Type B pancreatic cell (in vitro differentiated cells): ENCODE measurements at places on chromosomes 5 and 9.

GRCh38 chr5:132054031-132054696 is 6.3 kb upstream of the IL3 start:
- DNase-seq, result no peak

GRCh38 chr9:93862877-93863545 is 92.1 kb downstream of the BARX1 start:
- no peak for DNase-seq

DNA sequence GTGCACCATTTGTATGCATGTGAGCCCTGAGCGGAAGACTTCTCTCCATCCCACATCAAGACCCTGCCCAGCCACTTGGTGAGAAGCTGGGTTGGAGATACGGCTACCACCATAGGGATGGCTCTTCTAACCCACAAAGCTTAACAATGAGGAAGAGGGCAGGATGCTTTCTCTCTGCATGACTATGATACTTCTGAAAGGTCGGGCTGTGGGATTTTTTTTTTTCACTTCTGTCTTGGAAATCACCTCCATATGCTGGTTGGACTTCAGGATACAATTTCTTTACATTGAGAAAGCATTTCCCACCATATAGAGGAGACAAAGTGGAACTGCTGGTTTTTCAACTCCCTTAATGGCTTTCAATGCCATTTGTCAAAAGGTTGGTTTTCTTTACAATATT is 30.5 kb downstream of the ZNF366 start:
- DNase-seq, result no peak

DNA sequence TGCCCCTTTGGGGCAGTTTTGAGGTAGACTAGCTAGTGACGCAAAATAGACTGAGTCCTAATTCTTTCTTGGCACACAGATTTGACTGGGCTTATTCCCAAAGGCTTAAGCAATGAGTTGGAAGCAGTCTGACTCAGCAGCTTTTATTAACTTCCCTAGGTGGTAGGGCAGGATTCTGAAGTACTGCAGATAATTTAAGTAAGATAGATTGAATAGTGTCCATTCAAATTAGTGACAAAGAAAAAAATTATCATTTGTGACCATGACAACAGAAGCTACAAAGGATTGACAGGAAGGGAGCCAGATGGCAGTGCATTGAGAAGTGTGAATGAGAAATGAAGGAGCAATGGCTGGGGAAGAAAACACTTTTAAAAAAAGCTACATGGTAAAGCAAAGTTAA is 649.4 kb downstream of the CDH9 start:
- no peak for DNase-seq

DNA sequence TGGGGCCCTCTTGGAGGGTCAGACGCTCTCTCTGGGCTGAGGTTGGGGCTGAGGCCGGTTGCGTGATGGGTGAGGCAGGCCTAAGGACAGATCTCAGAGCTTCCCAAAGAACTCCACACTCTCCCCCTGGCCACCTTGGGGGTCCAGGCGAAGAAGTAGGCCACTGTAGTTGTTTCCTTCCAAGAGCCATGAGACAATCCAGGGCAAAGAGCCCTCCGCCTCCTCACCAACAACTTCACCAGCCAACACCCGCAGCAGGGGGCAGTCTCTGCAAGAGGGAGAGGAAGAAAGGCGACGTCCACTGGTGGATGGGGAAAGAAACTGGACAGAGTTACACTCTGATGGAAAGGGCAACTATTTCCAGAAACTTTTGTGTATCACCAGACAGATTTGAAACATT is 10.7 kb downstream of the SLC35A4 start:
- DNase-seq, result no peak

DNA sequence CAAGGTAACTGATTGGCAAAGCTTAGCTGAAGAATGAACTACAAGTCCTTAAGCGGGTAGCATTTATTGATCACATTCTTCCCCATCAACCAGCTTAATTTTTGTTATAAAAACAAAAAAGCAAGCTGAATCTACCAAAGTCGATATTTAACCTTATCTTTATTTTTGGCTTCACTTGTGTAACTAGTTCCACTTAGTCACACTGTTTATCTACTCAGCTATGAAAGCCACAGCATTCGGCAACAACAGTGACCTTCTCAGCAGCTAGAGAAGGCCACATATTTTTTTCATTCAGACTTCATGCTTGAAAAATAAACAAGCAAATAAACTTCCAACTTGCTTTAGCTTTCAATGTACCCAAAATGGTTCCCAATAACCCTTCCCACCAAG is 69.4 kb downstream of the KLHL3 start:
- no peak for DNase-seq

DNA sequence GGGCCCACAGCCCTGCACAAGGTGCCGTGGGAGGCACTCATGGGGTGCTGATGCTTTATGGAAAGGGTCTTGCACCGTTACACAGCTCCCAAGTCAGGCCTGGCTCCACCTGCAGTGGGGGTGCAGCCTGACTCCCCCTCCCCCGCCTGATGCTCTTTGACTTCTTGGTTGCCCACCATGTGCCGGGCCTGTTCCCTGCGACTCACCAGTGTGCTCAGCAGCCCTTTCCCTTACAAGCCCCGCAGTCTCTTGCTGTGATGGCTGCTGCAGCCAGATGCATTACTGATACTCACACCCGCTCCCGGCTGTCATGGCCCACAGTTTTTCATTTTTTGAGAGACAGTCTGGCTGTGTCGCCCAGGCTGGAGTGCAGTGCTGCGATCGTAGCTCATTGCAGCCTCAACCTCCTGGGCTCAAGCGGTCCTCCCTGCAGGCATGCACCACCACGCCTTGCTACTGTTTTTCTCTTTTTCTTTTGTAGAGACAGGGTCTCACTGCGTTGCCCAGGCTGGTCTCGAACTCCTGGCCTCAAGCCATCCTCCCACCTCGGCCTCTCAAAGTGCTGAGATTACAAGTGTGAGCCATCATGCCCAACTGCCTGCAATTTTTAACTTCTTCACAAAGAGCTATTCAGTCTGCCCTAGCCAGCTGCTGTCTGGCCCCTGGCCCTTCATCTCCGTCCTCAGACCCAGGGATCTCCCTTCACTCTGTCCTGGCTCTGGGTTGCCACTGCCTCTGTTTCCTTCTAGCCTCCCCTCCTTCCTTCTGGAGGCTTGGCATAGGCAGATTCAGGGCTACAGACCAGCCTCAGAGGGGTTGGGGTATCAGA is 109.5 kb downstream of the RXRA start:
- DNase-seq, result no peak

DNA sequence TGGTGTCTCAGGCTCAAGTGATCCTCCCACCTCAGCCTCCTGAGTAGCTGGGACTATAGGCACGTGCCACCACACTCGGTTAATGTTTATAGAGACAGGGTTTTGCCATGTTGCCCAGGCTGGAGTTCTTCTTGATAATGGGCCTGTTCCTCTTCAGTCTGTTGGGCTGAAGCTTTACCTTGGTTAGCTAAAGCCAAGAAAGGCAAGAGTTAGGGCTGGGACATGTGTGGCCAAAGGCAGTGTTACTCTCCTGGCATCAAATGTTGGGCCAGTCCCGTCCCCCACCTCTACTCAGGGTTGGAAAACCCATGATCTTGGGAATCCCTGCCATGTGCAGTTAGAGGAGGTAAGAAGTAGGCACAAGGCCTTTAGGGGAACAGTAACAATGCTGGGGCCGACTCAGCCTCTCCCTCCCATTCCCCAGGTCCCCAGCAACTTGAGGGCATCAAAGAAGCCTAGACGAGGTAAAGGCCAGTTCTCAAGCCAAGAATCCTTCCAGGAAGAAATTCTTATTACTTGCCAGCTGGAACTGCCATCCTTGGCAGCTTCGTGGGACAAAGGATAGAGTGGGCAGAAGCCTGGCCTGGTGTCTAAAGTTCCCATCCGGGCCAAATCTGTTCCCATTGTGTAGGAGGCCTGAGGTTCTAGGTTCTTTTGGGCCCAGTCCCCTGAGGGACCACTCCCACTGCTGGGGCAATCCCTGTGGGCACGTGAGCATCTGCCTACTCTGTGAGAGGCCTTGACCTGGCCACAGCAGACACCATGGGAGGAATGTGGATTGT is 4.5 kb downstream of the EGR1 start:
- no peak for DNase-seq

GRCh38 chr9:76405868-76406267 is 11.6 kb upstream of the RFK start:
- no peak for DNase-seq

GRCh38 chr5:61353293-61353692 is 21.2 kb downstream of the ZSWIM6 start:
- DNase-seq, result no peak

DNA sequence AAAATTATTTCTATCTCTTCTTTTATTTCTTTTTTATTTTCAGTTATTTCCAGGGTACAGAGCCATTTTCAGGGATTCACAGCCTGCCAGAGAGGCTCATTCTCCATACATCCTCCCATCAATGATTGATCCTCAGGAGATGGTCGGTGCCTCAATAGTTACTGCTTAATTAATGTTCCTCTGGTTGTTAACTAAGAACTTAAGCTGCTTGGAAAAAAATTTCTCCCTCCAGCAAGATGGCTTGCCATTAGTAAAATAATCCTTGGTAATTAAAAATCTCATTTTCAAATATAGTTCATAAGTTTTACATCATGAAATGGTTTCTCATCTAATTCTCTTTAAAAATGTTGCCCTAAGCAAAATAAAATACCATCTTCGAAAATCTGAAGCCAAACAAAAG is 20.0 kb downstream of the MARCHF11 start:
- no peak for DNase-seq

DNA sequence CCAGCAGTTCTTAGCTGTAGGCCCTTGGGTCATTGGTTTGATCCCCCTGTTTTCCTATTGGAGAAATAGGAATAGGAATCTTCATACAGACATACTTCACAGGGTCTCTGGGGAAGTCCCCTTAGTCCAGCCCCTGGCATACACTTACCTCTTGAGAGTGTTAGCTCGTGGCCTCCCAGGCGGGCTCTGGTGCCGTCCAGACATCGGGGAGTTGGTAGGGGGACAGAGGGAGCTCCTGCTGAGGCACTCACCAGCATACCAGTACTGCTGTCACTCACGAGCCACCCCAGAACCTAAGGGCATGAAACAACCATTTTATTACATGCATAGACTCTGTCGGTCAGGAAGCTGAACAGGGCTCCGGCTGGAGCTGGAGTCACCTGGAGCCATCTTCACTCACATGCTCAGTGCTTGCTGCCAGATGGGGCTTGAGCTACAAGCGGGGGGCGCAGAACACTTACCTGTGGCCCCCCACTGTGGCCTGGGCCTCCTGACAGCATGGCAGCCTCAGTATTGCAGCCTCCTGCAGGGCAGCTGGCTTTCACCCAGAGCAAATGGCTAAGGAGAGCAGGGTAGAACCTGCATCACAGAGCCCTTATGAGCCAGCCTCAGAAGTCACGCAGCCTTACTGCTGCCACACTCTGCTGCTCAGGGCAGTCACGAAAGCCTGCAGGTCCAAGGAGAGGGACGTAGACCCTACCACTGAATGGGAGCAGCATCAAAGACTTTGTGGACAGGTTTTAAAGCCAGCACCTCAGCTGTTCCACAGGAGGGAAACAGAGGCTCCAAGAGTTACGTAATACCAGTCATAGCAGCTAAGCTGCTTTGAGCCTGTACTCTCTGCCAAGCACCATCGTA is 58.3 kb upstream of the ANGPTL2 start:
- peak; percentile 60 for DNase-seq

- DNase-seq, result no peak
These were observed 38.9 kb upstream of the FAM120AOS start for GRCh38 chr9:93492327-93492726.

DNA sequence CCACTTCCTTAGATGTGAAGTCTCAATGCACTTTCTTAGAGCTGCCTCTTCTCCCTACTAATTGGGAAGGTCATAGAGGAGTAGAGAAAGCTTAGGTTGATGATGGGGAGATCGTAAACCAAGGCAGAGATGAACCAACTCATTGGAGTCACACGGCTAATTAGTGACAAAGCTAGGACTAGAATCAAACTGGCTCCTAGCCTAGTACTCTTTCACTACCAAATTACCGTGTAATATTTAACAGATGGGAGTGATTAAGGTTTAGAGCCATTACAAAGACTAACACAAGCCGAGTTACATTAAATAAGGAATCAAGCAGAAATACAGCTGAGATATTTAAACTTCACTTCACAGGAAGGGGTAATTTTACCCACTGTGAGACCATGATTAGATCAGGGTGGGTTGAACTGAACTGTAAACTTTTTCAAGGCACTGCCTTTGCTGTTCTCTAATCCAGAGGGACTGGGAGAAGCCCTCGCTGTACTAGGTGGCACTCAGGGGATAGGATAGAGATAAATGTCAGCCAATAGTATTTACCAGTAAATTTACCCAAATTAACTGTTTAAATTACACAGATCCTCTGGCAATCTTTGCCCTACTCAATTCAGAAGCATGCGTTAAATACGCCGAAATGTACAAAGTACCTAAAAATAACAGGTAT is 166.4 kb upstream of the PIK3R1 start:
- no peak for DNase-seq

GRCh38 chr5:93250424-93250823 is 330.6 kb downstream of the NR2F1-AS1 start:
- no peak for DNase-seq

DNA sequence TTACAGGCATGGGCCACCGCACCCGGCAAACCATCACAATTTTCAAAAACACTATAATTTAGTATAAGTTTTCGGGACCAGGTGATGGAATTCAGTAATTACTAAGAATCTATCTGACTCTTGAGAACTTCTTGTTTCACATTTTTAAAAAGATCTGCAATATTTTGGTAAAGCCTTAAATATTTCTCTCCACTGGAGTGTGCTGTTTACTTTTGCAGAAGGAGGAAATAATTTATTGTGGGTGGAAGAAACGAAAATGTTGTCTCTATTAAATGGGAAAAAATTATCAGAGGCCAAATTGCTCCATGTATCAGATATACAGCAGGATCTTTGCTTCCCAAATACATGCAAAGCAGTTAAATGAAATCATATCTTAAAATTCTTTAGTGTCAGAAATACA is 566.8 kb upstream of the CYLC2 start:
- no peak for DNase-seq

- DNase-seq, result no peak
These were observed 69.8 kb downstream of the SGCD start for GRCh38 chr5:156396830-156397081.

DNA sequence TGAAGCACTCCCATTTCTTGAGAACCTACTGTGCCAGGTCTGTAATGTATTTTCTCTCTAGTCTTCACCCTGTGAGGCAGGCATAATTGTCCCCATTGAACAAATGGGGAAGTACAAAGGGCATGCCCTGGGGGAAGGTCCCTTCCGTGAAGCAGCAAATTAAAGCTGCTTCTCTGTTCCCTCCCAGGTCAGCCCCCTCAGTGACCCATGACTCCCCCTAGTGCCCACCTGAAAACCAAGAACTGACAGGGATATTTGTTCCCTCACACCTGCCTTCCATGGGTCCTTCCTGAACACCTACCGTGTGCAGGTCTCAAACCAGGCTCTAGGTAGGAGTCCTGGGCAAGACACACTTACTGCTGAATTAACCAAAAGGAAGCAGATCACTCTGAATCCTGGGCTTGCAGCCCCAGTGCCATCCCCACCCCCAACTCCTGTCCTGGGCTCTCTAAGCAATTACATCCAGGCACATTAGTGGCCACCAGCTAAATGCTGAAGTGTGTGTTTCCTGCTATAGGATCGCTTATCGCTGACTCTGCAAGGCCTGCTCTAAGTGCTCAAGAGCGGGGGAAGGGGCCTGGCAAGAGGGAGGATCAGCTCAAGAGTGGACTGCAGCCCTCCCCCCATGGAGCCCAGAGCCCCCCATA is 254.8 kb downstream of the CDK5RAP2 start:
- DNase-seq, result no peak
